ENCODE measurements at places on chromosomes 2 and 18. TPM values are rescaled to one million over a fixed set of nuclear protein-coding genes. Genes with fewer than 3 reads are reported as not detected.

The FAM110C gene
- 7.9 TPM for polyA plus RNA-seq

DNA sequence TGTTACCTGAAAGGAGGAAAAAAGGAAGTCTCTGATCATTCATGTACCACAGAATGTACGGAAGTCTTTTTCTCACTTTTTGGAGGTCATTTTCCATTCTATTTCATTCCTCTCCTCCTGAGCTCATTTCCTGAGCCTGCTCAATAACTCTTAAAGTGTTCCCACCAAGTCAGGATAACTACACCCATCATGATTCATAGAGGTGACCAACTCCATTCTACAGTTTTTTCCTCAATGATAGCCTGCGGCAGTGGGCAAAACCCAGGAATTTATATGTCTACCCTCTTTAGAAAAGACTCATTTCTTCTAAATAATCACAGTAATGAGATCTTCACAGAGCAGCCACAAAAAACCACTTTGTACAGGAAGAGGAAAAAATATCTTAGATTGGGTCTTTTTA, 372.5 kb downstream of the RBM43 start:
- no peak for DNase-seq

GRCh38 chr2:1341404-1342120, 71.7 kb upstream of the TPO start:
- peak; percentile 19 for DNase-seq

- peak; percentile 32 for DNase-seq
Observed at GRCh38 chr2:32947076-32947483, 327 bp downstream of the LTBP1 start.

DNA sequence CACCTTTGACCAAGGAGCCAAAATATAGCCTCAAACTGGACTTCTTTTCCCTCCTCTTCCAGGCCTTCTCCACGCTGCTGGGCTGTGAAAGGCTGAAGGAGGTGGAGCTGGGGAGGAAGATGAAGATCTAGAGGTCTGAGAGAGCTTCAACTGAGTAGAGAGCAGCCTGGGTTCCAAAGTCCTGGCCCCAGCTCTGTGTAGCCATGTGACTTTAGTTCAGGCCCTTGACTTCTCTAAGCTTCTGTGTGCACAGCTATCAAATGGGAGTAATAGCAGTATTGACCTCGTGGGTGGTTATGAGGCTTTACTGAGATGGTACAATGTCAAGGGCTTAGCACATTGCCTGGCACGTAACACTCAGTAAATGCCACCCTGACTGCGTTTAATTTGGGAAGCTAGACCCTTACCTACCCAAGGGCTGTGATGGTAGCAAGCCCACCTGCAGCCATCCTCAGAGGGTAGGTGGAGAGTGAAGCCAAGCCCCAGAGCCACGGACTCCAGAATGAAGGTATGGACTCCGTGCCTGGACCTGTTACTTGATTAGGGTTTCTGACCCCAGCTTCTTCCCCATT, 38.4 kb downstream of the SERTAD2 start:
- DNase-seq, result no peak

Data from GM23338 (cell line).